ENCODE measurements at places on chromosomes 3 and 15. TPM values are rescaled to one million over a fixed set of nuclear protein-coding genes. Genes with fewer than 3 reads are reported as not detected.

- DNase-seq, result no peak
These were observed 3.7 kb upstream of the PLXNB1 start for GRCh38 chr3:48433472-48434118.

DNA sequence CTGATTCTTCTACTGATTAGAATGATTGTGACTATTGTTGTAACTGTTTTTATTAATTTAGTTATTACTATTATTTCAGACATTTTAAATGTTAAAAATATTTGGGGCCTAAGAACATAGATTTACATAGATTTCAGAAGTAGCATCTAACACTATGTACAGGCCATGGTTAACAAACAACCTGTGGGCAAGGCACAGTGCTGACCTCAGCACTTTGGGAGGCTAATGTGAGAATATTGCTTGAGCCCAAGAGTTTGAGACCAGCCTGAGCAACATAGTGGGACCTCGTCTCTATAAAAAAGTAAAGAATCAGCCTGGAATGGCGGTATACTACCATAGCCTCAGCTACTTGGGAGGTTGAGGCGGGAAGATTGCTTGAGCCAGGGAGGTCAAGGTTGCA lies 69.1 kb upstream of the CNTN4 start:
- no peak for DNase-seq

DNA sequence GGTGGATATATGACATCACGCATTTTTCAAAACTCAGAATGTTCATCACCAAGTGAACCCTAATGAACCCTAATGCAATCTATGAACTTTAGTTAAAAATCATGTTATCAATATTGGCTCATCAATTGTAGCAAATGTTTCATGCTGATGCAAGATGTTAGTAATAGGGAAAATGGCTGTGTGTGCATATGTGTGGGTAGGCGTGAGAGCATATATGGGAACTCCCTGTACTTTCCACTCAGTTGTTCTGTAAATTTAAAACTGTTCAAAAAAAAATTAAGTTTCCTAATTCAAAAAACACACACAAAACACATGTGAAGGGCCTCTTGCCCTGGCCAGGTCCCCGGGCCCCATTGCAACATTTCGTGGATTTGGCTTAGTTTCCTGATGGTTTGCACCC lies 89.7 kb upstream of the PROK2 start:
- no peak for DNase-seq

The KIF15 gene
- 29.3 TPM for total RNA-seq

- DNase-seq, result no peak
These were observed 822.0 kb downstream of the CADM2 start for GRCh38 chr3:85780806-85781205.

GRCh38 chr3:184315543-184315867 lies 1.1 kb downstream of the EIF4G1 start:
- no peak for DNase-seq

DNA sequence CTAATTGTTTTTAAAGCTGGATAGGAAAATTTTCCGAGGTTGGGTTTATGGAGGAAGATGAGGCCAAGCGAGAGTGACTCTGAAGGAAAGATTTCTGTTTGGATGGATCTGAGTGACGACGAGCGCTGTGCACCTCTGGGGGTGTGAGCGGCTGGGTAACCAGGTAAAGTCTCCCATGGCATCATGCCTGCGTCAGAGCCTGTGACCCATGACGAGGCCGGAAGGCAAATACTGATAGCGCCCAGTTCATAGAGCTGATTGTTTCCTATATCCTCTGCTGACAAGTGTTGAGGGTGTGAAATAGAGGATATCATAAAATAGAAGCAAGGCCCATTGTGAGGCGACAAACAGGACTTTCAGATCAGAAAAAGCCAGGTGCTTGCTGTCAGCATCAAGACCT lies 33.7 kb upstream of the MAGEF1 start:
- no peak for DNase-seq

- DNase-seq, result no peak
These were observed 68.6 kb downstream of the ABHD5 start for GRCh38 chr3:43759297-43759782.

- DNase-seq, result no peak
These were observed 11.1 kb upstream of the TMC3 start for GRCh38 chr15:81384891-81385720.

The TGFBR2 gene
- total RNA-seq, result 0.62 TPM

GRCh38 chr3:17232442-17232841 lies 347.7 kb downstream of the PLCL2 start:
- DNase-seq, result no peak

DNA sequence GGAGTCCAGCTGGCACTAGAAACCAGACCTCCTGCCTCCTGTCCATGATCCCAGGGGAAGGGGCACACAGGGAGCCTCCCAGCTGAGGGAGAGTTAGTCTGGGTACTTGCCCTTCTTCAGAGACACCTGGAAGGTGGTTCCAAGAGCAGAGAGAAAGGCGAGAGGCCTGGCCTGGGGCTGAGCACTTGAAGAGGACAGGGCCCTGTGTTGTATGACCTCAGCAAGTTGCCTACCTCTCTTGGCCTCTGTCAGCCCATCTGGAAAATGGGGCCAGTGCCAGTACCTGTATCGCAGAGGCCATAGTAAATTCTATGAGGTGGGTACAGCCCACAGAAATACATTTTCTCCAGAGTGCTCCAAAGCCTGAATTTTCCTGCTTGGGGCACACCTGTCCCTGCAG lies 19.5 kb downstream of the PTH1R start:
- no peak for DNase-seq

The SERINC4 gene
- 0.13 TPM for total RNA-seq

GRCh38 chr3:99842826-99843589 lies 25.3 kb downstream of the CMSS1 start:
- no peak for DNase-seq

The IMPG2 gene
- 0.11 TPM for total RNA-seq

DNA sequence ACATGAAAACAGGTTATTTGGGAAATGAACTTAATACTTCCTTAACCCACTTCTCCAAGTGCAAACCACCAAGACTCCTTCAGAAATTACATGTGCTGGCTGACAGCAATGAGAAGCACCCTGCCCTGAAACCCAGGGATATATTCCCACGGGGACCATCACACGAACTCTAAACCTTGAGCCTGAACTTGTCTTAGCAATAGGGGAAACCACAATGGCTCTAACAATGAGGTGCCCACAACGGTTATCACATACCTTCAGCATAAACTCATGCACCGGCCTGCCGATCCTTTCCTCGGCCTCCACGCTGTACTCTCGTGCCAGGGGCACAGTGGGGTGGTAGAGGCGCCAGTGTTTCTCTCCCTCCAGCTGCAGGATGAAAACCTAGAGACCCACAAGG lies 13.4 kb downstream of the RIOX2 start:
- DNase-seq, result no peak

DNA sequence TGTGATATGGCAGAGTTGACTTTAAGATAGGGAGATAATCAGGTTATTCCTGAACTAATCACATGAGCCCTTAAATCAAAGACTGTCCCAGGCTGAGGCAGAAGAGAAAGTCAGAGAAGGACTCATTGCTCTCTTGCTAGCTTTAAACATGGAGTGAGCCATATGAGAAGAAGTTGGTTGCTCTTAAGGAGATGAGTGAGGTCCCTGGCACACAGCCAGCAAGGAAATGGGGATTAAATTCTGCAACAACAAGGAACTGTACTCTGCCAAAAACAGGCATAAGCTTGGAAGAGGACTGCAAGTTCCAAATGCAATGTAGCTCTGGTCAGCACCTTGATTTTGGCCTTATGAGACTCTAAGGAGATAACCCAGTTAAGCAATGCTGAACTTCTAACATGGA lies 457.0 kb downstream of the PLOD2 start:
- no peak for DNase-seq

The TM4SF18 gene
- total RNA-seq, result not detected

DNA sequence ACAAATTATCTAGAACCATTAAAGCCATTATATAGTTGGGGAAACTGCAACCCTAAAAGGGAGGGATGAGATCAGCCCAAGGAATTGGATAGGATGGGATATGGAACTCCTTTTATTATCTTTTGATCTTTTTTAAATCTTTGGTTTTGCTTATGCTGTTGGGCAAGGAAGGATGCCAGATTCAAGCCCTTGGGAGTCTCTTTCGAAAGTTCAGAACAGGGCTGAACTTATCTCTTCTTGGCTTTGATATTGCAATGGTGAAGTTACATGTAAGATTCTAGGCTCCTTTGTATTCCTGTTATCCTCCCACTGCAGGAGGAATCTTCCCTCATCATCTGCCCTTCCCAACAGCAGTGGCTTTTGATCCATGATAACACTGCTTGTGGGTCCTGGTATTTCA lies 10.0 kb upstream of the SLC22A13 start:
- no peak for DNase-seq

The EFHB gene
- not detected for total RNA-seq

DNA sequence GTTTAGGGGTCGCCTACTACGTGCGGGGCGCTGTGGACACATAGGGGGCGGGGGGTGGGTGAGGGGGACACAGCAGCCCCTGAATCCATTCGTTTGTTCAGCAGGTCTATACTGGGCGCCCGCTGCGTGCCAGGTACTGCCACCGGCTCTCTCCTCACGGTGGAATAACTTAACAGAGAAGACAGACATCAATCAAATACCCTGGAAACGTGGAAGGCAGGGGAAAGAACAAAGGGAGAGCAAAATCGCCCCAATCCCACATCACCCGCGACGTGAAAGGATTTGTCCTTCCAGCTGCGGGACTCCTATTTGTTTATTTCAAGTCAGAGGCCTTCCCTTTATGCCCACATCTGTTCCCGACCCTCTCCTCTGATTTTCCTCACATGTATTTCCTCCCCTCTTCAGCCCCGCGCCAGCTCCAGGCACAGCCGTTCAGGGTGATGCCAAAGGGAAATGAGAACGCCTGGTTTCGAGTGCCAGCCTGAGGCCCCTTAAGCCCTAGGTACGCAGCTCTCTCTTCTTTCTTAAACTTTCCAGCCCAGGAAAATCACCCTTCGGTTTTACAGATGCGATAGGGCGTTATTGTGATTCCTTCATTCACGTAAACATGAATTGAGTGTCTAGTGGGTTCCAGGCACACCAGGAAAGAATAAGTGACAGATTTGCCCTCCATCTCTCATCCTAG lies 726 bp upstream of the PROK2 start:
- no peak for DNase-seq

DNA sequence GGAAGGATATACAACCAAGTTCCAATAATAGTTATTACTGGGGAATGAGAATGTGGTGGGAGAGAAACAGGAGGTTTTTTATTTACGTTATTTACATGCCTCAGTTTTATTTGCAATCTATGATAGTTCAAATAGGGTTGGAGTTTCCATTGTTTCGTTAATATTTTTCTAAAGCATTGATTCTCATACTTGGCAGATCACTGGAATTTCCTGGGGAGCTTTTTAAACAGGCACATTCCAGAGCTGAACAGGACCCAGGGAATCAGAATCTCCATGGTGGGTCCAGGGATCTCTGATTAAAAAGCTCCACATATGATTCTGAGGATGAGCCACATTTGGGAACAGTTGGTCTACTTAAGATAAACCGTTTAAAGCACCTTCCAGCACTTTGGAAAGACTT lies 123.9 kb downstream of the IL20RB start:
- no peak for DNase-seq

GRCh38 chr3:46604127-46604526 lies 8.2 kb upstream of the FAM240A start:
- DNase-seq, result no peak

GRCh38 chr3:185508335-185508991 lies 9.6 kb upstream of the TMEM41A start:
- no peak for DNase-seq

DNA sequence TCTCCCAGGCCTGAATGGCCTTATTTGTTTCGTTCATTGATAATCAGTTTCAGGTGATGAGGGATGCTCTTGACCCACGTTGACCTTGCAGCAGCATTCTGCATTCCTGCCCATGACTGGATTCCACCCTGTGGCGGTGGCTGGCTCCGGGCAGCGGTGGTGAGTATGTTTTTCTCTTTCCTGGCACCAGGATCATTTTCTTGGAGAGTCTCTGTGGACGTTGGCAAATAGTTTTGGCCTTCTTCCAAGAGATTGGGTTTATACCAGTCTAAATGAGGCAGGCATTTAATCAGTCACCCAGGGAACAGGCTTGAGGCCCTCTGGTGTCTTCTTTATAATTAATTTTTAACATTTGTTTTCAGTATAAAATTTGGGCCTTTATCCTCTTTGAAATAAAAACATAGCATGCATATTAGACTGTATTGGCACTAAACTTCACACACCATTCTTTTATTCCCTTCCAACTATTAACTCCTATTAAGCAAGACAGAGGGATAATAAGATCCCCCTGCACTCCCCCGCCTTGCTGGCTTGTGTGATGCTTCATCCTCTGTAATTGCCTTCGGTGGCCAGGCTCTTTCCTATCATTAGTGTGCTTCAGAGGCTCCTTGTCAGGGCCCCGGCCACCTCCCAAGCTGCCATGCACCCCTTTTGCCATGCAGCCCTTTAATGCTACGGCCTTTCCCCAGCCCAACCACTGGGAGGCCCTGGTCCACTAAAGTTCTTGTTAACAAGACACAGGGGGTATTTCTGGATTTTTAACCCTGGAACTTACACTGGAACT lies 176.2 kb upstream of the TOPAZ1 start:
- no peak for DNase-seq

The SAMMSON gene
- total RNA-seq, result not detected

- DNase-seq, result no peak
These were observed at the start of gene FLNB for GRCh38 chr3:58008141-58009025. FLNB (plus strand) TSS chr3:58008422; CDS start chr3:58008565, 143 bp downstream.

DNA sequence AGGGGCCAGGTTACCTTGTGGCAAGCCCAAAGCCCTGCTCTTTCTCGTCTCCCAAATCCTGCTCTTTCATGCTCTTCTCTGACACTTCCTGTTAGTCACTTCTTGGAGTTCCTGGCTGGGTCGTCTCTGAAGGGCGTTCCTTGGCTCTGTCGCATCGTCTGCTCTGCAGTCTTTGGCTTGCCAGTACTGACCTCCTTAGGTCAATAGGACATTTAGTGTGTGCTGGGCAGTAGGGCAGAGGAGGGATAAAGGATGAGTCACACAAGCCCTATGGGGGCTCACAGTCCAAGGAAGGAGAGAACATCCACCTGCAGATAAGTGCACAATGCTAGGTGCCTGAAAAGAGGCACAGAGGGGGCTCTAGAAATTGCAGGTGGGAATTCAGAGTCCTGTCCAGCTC lies 87.5 kb downstream of the FAM43A start:
- no peak for DNase-seq

GRCh38 chr3:9875448-9875847 lies 4.6 kb downstream of the CIDEC start:
- DNase-seq, result no peak

The GXYLT2 gene
- 1.5 TPM for total RNA-seq

DNA sequence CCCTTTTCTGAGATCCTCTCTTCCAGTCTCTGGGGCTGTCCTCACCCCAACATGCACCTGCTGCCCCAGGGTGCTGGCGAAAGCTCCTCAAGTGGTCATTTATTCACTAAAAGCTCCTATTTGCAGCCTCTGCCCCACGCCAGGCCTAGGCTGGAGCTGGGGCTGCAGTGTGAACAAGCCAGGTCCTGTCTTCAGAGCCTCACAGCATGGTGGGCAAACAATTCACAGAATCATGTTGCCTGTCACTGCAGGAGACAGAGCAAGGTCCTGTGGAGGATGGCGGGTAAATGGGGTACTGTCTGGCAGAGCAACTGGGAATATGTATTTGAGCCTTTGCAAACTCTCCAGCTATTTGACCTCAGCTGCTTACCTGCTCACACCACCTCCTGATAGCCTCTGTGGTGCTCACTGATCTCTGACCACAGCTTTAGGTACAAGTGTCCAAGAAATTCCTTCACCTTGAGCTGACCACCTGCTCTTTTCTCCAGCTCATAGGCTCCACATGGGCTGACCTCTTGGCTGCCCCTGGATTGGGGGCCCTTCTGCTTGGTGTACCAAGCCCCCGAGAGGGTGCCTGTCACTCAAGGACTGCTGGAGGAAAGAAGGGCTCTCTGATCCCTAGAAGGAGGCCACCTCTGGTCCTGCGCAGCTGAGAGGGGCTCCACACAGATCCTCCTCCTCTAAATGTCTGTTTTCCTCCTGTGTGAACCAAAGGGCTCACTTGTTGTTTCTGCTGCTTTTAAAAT lies 35.6 kb downstream of the AMOTL2 start:
- DNase-seq, result no peak
